ENCODE measurements at places on chromosomes 4 and X.
A peak's percentile ranks its signal among the peaks of the same experiment; 100 is the strongest.

DNA sequence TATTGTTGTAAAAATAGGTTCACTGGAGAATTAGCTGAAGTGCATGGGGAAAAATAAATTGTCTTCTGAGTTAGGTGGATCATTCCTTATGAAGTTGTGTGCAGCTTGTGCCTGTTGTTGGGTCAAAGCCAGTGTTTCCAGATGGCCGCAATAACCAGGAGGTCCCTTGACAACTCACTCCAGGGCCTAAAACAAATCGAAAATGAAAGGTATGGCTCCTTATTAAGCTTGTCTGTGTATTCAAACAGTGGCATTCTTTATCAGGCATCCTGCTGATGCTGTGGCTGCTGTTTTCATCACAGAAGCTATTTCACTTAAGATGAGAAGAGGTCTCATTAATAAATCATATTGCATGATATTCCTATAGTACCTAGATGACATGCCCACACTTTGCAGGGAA lies 80.2 kb downstream of the GRIA2 start:
- DNase-seq, result no peak

GRCh38 chr4:147057611-147058190 lies 112.0 kb upstream of the TTC29 start:
- no peak for DNase-seq

- DNase-seq, result no peak
These were observed 1.7 kb downstream of the PPP1R3F start for GRCh38 chrX:49271341-49271740.

DNA sequence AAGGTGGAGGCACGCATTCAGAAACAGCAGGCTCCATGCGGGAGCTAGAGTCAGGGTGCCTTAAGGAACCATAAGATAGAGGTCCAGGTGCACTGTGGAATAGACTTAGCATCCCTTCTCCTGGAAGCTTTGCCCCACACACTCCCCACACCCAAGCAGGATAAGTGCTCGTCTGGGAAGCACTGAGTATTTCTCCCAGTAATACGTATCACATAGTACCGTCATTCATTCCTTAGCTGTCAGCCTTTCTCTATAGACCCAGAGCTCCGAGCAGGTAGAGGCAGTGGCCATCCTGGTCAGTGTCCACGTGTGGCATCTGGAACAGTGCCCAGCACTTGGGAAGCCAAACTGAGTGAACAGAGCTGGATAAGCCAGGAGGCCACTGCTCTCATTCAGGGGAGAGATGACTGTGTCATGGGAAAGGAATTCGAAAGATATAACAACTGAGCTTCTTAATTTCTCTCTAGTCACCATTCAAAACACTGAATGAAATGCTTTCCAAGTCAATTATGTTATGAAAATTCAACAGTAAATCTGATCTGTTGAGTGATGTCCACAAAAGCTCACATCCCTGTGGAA lies 9.9 kb downstream of the APBB2 start:
- DNase-seq, result no peak

DNA sequence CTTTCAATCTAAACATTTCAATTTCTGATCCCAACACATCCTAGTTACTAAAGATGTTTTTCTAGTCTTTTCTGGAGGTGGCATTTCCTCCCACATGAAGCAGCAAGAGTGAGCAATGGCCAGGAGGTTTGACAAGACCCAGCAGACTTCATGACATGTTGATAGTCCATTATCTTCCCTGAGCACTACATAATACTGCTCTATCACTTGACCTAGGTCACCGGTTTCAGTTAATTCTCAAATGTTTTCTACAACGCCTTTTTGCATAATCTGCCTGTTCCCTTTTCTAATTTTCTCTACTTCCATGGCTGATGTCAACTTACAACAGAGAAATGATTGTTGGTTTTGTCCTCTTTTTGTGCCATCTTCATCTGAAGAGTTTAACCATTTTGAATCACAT lies 62.0 kb upstream of the GPRIN3 start:
- DNase-seq, result no peak

GRCh38 chr4:82561786-82562563 lies at the start of gene TMEM150C:
Gene TMEM150C, minus strand, starts transcription at chr4:82561988. Its CDS starts 57,331 bp downstream, at chr4:82504657.
- no peak for DNase-seq

DNA sequence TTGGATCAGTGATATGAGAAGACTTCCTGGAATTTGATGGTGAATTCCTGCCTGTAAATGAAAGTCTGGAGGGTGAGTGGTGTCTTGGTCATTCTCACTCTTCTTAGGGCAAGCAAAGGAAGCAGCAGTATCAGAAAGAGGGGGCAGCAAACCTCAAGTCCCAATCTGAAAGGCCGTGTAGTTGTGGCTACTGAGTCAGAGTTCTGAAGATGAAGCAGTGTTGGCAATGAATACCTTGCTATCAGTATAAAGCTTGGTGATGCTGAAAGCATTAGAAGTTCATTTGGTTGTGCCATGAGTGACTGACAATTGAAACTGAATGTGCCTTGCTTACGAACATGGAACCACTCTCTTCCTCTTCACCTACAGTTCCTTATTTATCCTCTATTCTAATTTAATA lies 35.0 kb upstream of the GLRA3 start:
- no peak for DNase-seq

DNA sequence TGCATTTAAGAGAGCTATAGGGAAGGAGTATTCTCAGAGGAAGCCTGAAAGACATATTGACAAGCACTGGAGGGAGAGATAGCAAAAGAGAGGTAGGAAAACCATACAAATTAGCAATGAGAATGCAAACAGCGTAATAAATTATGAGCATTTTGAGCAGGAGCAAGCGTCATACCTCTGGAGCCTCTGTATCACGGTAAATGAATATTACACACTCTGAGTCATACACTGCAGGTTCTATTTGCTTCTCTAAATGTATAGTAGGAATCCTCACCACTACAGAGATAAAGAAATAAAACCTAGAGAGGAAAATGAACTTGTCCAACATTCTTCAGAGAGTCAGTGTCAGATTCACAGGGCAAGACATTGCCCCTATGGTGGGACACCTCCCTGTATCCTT lies 46.4 kb upstream of the GABRE start:
- no peak for DNase-seq

DNA sequence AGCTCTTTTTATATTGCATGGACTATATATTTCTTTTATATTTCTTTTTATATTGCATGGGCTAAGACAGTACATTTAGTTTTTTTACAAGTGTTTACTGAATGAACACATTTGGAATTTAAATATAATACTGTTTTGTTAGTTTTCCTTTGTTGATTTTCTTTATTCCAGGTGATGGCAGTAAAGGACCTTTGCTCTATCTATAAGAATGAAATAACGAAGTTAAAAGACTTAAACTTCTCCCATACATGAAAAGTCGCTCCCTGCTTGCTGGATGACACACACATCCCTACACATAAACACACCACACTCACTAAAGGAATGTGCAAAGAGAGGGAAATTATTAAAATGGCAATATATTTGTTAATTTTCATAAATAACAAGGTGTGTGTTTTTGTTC lies 102.5 kb upstream of the ANXA10 start:
- no peak for DNase-seq

DNA sequence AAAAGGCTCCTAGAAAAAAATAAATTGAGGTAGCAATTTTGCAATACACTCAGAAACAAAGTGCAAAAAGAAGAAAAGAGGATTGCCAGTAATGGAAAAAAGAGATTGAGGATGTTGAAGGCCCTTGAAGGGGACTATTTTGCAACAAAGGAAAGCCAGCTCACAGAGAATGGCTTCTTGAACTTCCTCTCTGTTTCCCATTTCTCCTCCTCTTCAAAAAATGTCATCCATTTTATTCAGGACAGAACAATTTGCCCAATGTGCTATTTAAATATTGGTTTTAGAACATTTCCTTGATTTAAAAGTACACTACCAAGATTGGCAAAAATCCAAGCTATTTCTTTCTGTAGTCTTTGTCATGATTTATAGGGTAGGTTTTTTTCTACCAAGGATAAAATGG lies 60.2 kb downstream of the GASK1B start:
- no peak for DNase-seq

GRCh38 chr4:106365613-106366012 lies 3.0 kb downstream of the GIMD1 start:
- DNase-seq, result no peak

- DNase-seq, result peak; percentile 18
These were observed 116.9 kb downstream of the RASL11B start for GRCh38 chr4:52979020-52979419.

GRCh38 chrX:107552930-107553329 lies 75.4 kb upstream of the PRPS1 start:
- no peak for DNase-seq

Measured in vagina (tissue), 2 donors.